Breast epithelium (tissue), 4 donors: ENCODE measurements at places on chromosomes 11 and 22.

DNA sequence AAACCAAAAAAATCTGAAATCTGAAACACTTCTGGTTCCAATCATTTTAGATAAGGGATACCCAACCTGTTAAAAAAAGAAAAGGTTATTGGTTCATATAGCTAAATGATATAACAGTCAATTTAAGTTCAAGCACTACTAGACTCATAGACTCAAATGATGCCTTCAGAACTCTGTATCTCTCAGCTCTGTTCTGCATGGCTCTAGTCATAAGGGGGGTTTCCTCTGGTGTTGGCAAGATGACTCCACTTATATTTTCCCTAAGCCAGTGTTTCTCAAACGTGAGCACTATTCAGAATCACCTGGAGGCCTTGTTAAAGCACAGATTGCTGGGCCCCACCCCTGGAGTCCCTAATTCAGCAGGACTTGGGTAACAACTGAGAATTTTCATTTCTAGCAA lies 11.5 kb upstream of the RRAS2 start:
- no peak for DNase-seq
- H3K4me3 ChIP-seq: no peak overlapping the region
- H3K27me3 ChIP-seq: no peaks in the 10 kb centered on the region
- no peaks in the 10 kb centered on the region for H3K36me3 ChIP-seq

GRCh38 chr11:123551079-123551478 lies 103.3 kb downstream of the SCN3B start:
- H3K4me3 ChIP-seq: no peak overlapping the region
- DNase-seq: no peak

GRCh38 chr22:44752285-44753188 lies at the start of gene ARHGAP8:
TSS of gene ARHGAP8 (plus strand) at chr22:44752575. CDS start at chr22:44786528, 33,953 bp downstream.
- H3K27me3 ChIP-seq: no peaks in the 10 kb centered on the region
- H3K36me3 ChIP-seq: no peaks in the 10 kb centered on the region
- H3K4me1 ChIP-seq: peaks cover 9% of the 10 kb centered on the region
- H3K27ac ChIP-seq: peak within 1 kb of the TSS; percentile 92

DNA sequence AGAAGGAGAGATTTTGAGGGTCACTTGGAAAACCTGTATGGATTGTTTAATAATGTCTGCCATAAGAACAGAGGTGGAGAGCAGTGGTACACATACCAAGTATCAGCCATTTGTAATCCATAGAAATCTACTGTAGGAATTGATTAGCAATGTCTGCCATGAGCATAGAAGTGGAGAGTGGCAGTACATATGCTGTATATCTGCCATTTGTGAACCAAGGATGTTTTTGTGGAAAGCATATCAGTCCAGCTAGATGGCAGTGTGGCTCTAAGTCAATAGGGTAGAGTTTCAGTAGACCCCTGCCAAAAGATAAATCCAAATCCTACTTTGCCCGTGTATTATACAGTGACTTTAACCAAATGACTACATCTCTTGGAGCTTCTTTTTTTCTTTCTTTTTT lies 82.9 kb upstream of the SEZ6L start:
- no peak for DNase-seq
- peaks cover 9% of the 10 kb centered on the region for H3K27me3 ChIP-seq
- no peaks in the 10 kb centered on the region for H3K4me1 ChIP-seq
- H3K27ac ChIP-seq: no peak overlapping the region

DNA sequence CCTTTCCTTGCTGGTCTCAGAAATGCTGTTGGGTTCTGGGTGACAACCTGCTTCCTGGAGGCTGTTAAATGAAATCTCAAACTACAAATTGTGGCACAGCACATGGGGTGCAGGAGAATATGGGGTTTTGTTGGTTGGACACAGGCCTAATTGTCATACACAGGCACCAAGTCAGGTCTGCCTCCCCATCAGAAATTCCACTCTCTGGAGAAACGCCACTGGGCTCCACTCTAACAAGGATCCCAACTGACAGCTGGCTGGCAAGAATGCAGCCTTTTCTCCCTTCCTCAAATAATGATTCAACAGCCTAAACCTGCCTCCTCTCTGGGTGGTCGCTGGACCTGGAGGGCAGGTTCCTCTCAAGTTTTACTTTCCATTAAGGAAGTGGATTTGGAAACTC lies 177.8 kb upstream of the NARS2 start:
- no peaks in the 10 kb centered on the region for H3K27me3 ChIP-seq
- H3K36me3 ChIP-seq: no peaks in the 10 kb centered on the region
- no peaks in the 10 kb centered on the region for H3K4me1 ChIP-seq
- no peak for DNase-seq

- peak overlapping the region; percentile 100 for H3K27ac ChIP-seq
- peaks cover 26% of the 10 kb centered on the region for H3K4me1 ChIP-seq
- no peaks in the 10 kb centered on the region for H3K36me3 ChIP-seq
- H3K4me3 ChIP-seq: peak overlapping the region; percentile 73
Measured at GRCh38 chr11:58576887-58577471, 1.3 kb upstream of the LPXN start.

- no peaks in the 10 kb centered on the region for H3K4me1 ChIP-seq
- no peaks in the 10 kb centered on the region for H3K27me3 ChIP-seq
- H3K4me3 ChIP-seq: no peak overlapping the region
- H3K36me3 ChIP-seq: no peaks in the 10 kb centered on the region
- no peak for DNase-seq
- H3K27ac ChIP-seq: no peak overlapping the region
Measured at GRCh38 chr11:117421041-117421440, 93.4 kb downstream of the CEP164 start.

DNA sequence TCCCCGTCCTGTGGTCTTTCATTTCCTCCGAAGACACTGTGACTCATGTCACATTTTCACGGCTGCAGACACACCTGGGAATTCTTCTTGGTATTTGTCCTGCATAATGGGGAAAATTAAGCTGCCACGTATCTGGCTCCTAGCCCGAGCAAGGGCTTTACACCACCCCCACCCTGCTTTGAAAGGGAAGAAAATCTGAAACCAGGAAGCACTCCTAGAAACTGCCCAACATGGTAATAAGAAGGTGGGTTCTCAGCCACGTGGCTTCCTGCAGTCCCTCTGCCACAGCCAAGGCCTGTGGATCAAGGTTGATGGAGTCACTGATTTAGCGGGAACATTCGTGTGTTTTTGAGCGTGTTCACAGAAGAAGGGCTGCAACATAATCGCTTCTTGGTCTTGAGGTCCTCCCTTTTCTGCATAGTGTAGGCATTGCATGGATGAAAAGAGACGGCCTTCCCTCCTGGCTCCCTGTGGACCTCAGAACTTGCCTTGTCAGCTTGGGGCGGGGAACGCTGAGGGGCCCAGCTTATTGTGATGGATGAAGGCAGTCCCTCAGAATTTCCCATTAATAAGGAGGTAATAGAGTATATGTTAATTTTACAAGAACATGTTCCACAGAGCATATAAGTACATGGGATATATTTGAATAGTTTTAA lies 292.0 kb downstream of the NTM start:
- no peaks in the 10 kb centered on the region for H3K4me1 ChIP-seq
- no peak overlapping the region for H3K4me3 ChIP-seq
- DNase-seq: no peak
- no peak overlapping the region for H3K27ac ChIP-seq
- no peaks in the 10 kb centered on the region for H3K27me3 ChIP-seq
- H3K36me3 ChIP-seq: no peaks in the 10 kb centered on the region

GRCh38 chr22:37077802-37078448 lies 26.4 kb downstream of the KCTD17 start:
- no peaks in the 10 kb centered on the region for H3K4me1 ChIP-seq
- H3K36me3 ChIP-seq: no peaks in the 10 kb centered on the region
- H3K27ac ChIP-seq: no peak overlapping the region
- peaks cover 19% of the 10 kb centered on the region for H3K27me3 ChIP-seq
- no peak for DNase-seq

- DNase-seq: no peak
- no peaks in the 10 kb centered on the region for H3K36me3 ChIP-seq
- H3K27ac ChIP-seq: no peak overlapping the region
- no peaks in the 10 kb centered on the region for H3K4me1 ChIP-seq
- H3K27me3 ChIP-seq: peaks cover 7% of the 10 kb centered on the region
Measured at GRCh38 chr11:3215346-3216026, 3.1 kb downstream of the MRGPRG start.

DNA sequence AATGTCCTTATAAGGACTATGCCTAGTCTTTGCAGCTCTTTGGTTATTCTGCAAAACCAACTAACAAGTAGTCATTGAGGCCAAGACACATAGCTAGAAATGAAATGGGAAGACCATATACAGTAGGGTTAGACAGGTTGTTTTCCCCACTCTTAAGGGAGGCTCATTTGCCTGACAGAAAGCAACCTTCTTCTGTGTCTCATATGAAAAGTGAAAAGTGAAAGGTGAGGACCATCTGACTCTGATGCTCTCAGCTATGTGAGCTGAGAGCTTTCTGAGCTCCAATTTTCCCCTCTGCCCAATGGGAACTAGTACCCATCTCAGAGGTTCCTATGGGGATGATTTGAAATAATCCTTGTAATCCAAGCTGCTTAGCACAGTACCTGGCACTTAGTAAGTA lies 142.0 kb upstream of the BDNF start:
- no peak overlapping the region for H3K27ac ChIP-seq
- no peak overlapping the region for H3K4me3 ChIP-seq
- DNase-seq: no peak
- H3K27me3 ChIP-seq: no peaks in the 10 kb centered on the region
- H3K36me3 ChIP-seq: no peaks in the 10 kb centered on the region
- H3K4me1 ChIP-seq: no peaks in the 10 kb centered on the region

DNA sequence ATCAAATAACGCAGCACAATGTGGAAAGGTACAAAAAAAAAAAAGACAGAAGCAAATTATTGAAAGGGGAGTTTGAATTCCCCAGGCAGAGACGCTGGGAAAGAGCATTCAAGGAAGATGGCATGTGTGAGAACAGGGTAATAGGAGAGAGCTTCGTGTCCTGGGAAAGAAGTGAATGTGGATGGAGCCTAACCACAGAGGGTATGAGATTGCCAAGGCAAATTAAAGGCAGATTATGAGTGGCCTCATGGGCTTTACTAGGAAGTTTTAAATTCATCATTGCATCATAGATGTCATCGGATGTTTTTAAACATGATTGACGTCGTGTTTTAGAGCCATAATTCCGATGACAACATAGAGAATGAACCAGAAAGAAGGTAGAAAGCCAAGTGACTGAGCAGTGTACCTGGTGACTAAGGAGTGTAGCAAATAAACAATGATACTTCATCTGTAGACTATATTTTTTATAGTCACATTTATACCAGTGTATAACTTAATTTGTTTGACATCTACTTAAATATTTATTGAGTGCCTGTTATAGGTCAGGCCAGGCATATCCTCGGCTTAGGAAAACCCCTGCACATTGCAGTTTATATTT lies 151.4 kb downstream of the MSANTD4 start:
- DNase-seq: no peak
- H3K27me3 ChIP-seq: no peaks in the 10 kb centered on the region
- no peaks in the 10 kb centered on the region for H3K36me3 ChIP-seq
- no peak overlapping the region for H3K27ac ChIP-seq
- H3K4me1 ChIP-seq: no peaks in the 10 kb centered on the region

GRCh38 chr22:19629720-19630419 lies 84.4 kb upstream of the SEPTIN5 start:
- no peaks in the 10 kb centered on the region for H3K4me1 ChIP-seq
- no peak overlapping the region for H3K27ac ChIP-seq
- DNase-seq: peak; percentile 61
- no peak overlapping the region for H3K4me3 ChIP-seq

DNA sequence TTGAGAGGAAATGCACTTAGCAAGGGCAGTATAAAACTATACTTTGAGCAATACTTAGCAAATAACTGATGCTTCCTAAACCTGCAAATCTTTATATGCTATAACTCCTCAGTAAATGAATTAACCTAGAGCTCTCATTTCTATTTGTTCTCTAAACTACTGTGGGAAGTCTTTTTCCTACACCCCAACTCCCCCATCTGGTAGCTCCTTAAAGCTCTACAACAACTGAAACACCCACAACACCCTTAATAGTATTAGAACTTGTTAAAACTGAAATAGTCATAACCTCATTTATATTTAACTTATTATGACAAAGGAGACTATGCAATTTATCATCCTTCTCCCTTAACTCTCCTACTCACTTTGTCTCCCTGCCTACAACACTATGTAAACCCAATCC lies 43.4 kb downstream of the GUCY1A2 start:
- H3K27me3 ChIP-seq: no peaks in the 10 kb centered on the region
- H3K36me3 ChIP-seq: no peaks in the 10 kb centered on the region
- no peak for DNase-seq
- no peaks in the 10 kb centered on the region for H3K4me1 ChIP-seq

DNA sequence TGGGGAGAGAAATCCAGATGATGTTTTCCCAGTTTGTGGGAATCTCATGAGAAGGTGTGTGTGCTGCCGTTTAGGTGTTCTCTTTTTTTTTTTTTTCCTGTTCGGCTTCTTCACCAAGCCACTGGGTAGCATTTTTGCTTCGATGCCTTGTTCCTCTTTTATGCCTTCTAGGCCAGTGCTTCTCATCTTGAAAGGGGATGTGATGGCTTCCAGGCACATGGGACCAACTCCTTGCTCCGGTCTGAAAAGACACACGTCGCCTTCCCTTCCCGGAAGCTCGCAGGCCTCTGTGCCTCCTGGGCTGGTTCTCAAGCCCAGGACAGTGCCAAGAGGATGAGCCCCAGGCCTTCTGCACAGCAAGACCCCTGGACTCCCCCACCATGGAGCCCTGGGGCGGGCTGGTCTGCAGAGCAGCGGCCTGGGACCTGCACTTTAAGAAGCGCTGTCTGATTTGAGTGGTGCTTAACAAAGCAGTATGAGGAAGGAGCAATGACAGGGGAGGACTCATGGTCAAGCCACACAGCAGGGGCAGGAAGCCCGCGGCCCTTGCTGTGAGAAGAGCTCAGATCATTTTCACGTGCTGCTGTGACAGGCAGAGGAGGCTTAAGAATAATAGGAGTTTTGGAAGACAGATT lies 158.8 kb downstream of the MPPED1 start:
- H3K36me3 ChIP-seq: no peaks in the 10 kb centered on the region
- H3K27me3 ChIP-seq: no peaks in the 10 kb centered on the region
- no peak for DNase-seq
- H3K4me3 ChIP-seq: no peak overlapping the region
- no peaks in the 10 kb centered on the region for H3K4me1 ChIP-seq

DNA sequence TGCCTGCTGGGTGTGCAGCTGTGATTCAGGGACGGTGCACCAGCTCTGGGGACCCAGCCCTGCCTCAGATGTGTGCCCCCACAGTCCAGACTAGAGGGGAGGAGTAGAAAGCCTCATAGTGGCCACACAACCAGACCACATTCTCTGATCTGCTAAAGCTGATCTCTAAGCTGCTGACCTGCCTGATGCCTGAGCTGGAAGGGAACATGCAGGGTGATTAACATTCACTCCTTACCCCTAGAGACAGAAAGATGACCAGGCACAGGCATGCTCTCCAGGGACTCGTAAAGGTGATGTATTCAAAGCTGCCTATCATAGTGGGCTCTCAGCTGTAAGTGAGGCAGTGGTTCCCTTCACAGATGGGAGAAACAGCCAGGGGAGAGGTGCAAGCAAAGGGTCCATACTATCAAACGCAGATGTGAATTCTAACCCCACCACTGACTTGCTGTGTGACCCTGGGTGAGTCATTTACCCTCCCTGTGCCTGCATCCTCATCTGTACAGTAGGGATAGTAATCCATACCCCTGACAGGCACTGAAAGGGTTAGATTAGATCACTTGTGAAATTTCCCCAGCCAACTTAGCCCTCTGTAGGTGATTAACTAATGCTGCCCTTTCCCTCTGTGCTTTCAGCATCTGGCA lies 29.0 kb upstream of the LRRC32 start:
- DNase-seq: no peak
- no peaks in the 10 kb centered on the region for H3K27me3 ChIP-seq
- no peaks in the 10 kb centered on the region for H3K4me1 ChIP-seq

GRCh38 chr22:44622147-44622427 lies 79.9 kb upstream of the PRR5 start:
- no peak overlapping the region for H3K4me3 ChIP-seq
- H3K27me3 ChIP-seq: no peaks in the 10 kb centered on the region
- no peak for DNase-seq
- no peaks in the 10 kb centered on the region for H3K36me3 ChIP-seq
- H3K4me1 ChIP-seq: no peaks in the 10 kb centered on the region

GRCh38 chr22:37511395-37512104 lies 7.7 kb downstream of the CARD10 start:
- no peak for DNase-seq
- H3K4me1 ChIP-seq: peaks cover 4% of the 10 kb centered on the region
- peak overlapping the region; percentile 83 for H3K27ac ChIP-seq
- H3K36me3 ChIP-seq: no peaks in the 10 kb centered on the region
